Prostate gland (tissue), 2 donors: ENCODE measurements at places on chromosomes 2 and 18. TPM values are rescaled to one million over a fixed set of nuclear protein-coding genes. Genes with fewer than 3 reads are reported as not detected.

Gene SAG
- 0.45 TPM for total RNA-seq

Gene LPIN1
- 57.1 TPM for total RNA-seq

Gene CCDC102B
- total RNA-seq = 16.5 TPM

Gene VWA3B
- 4.0 TPM for total RNA-seq

Gene MC5R
- not detected for total RNA-seq
